ENCODE measurements at places on chromosomes 3 and 15. TPM values are rescaled to one million over a fixed set of nuclear protein-coding genes. Genes with fewer than 3 reads are reported as not detected.

DNA sequence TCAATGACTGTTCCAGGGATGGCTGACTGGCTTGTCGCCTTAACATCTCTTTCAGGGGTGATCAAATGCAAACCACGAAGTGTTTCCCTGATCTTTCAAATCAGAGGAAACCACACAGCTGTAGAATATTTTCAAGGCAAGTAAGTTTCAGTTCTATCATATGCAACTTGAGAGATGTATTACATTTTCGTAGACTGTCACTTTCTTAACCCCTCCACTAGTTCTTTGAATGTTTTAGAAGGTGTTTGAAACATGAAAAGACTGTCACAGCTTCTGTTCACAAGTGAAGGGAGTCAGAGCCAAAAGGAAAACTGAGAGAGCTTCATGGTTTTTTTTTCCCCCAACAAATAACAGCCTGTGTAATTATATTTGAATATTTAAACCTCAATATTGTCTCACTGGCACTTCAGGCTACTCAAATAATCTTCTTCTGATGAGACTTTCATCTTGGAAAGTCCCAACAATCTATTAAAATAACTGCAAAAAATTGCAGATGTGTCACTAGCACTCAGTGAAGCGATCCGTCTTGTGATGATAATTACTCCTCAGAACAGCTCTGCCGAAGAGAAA, 25.9 kb upstream of the CAPN7 start:
- H3K36me3 ChIP-seq, result no peaks in the 10 kb centered on the region
- no peak overlapping the region for H3K4me3 ChIP-seq
- no peak overlapping the region for H3K27ac ChIP-seq
- H3K4me1 ChIP-seq, result no peaks in the 10 kb centered on the region
- H3K27me3 ChIP-seq, result no peaks in the 10 kb centered on the region

DNA sequence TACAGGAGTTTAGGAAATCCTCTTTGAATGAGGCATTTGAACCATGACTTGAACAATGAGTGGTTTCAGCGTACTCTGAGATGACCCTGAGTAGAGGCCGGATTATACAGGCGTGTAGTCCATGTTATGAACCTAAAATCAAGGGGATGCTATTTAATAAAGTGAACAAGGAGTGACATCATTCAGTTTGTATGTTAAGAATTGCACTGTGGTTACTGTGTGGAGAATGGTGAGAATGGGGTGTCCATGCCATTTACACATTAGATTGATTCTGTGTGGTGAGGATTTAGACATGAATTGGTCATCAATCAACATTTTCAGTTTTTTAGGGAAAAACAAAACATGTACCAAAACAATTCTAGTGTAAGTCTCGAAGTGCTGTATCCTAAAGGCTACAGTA, 65.8 kb downstream of the TPRG1 start:
- no peaks in the 10 kb centered on the region for H3K27me3 ChIP-seq
- H3K27ac ChIP-seq, result no peak overlapping the region
- no peaks in the 10 kb centered on the region for H3K36me3 ChIP-seq
- H3K4me1 ChIP-seq, result no peaks in the 10 kb centered on the region
- DNase-seq, result no peak

DNA sequence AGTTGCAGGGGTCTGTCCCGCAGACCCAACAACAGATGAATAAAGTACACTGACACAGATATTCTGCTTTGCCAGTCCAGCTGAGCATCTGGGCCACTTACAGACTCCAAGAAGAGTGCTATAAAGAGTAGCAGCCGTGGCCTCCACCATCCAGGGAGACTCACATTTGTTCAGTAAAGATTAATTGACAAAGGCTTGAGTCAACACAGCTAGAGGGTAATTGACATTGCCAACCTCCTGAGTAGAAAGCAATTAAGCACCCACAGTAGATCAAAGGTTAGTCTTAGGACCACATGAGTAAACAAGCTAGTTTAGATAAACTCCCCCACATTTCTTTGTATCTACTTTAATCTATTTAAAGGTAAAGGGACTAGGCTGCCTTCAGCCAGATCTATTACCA, 16.3 kb upstream of the CRTC3 start:
- DNase-seq, result no peak
- H3K36me3 ChIP-seq, result no peaks in the 10 kb centered on the region
- no peak overlapping the region for H3K27ac ChIP-seq
- H3K4me1 ChIP-seq, result no peaks in the 10 kb centered on the region
- no peak overlapping the region for H3K4me3 ChIP-seq
- H3K27me3 ChIP-seq, result no peaks in the 10 kb centered on the region

DNA sequence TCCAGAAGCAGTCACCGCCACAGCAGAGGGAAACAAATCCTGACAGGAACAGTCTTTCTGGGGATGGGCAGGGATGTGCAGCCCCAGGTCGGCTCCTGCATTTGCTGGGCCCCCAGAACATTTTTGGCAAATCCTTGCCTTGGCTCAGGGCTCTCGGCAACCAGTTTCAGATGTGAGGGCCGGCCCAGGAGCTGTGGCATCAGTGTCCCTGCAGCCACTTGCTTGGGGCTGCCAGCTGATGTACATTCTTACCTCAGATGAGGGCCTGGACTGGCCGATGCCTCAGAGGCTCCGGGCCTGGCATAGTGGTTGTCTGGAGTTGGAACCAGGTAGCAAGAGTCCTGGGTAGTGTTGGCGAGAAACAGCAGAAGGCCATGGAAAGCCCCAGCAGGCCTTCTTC, 4.2 kb downstream of the CYB561D2 start:
- DNase-seq, result no peak
- no peak overlapping the region for H3K4me3 ChIP-seq
- peaks cover 33% of the 10 kb centered on the region for H3K4me1 ChIP-seq
- H3K27me3 ChIP-seq, result no peaks in the 10 kb centered on the region
- no peak overlapping the region for H3K27ac ChIP-seq

- no peaks in the 10 kb centered on the region for H3K27me3 ChIP-seq
- H3K4me3 ChIP-seq, result no peak overlapping the region
- no peak for DNase-seq
- no peak overlapping the region for H3K27ac ChIP-seq
- H3K4me1 ChIP-seq, result no peaks in the 10 kb centered on the region
- H3K36me3 ChIP-seq, result no peaks in the 10 kb centered on the region
Measured at GRCh38 chr15:100186366-100186765, 155.4 kb downstream of the ADAMTS17 start.

GRCh38 chr15:57485869-57486268, 105.8 kb upstream of the MYZAP start:
- no peak for DNase-seq
- H3K27me3 ChIP-seq, result no peaks in the 10 kb centered on the region

DNA sequence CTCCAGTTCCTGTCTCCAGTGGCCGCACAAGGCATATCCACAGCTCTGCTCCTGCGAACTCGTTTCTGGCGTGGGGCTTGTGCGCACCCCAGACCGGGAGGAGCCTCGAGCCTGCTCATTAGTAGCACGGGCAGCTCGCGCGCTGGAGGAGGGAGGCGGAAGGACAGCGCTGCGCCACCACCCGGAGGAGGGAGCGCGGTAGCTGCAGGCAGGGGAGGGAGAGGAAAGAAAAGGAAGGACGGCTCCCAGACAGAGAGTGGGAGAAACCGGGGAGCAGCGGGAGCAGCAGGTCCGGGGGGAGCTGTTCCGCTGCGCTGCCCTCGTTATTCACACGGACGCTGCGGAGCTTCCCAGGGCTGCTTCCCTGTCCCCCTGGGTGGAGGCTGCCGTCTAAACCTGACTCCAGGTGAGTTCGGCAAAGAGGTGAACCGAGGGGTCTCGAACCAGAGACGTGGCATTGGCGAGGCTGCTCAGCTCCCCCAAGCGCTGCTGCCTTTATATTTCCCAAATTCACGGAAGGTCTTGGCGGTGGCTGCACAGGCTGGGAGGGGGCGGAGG, 121.3 kb upstream of the ZNF717 start:
- DNase-seq, result no peak
- no peak overlapping the region for H3K27ac ChIP-seq
- H3K4me3 ChIP-seq, result no peak overlapping the region
- H3K4me1 ChIP-seq, result no peaks in the 10 kb centered on the region
- no peaks in the 10 kb centered on the region for H3K36me3 ChIP-seq
- H3K27me3 ChIP-seq, result peaks cover 2% of the 10 kb centered on the region

- no peaks in the 10 kb centered on the region for H3K36me3 ChIP-seq
- H3K4me1 ChIP-seq, result no peaks in the 10 kb centered on the region
- no peak overlapping the region for H3K27ac ChIP-seq
Measured at GRCh38 chr3:183880121-183880520, 4.6 kb downstream of the PARL start.

GRCh38 chr3:10952525-10952924, 40.0 kb upstream of the SLC6A1 start:
- H3K4me3 ChIP-seq, result no peak overlapping the region
- no peak overlapping the region for H3K27ac ChIP-seq
- H3K4me1 ChIP-seq, result no peaks in the 10 kb centered on the region
- no peaks in the 10 kb centered on the region for H3K36me3 ChIP-seq
- no peak for DNase-seq

DNA sequence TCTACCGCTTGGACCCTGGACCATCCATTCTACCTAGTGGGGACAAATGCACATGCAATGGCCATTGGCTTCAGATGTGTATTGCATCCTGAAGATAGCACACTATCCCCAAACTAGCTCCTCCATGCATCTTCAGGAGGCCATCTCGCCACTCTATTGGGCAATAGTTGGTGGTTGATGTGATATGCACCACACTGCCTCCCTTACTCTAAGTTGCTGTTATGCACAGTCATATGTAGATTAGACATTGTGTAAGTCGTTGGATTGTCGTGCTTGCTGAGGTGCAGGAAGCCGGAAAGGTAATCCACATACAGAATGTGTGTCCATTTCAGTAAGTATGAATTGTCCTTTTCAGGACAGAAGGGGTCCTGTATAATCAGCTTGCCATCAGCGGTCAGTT, 26.7 kb upstream of the PLA2G4D start:
- H3K27ac ChIP-seq, result no peak overlapping the region
- H3K27me3 ChIP-seq, result no peaks in the 10 kb centered on the region
- H3K36me3 ChIP-seq, result no peaks in the 10 kb centered on the region
- H3K4me1 ChIP-seq, result no peaks in the 10 kb centered on the region
- H3K4me3 ChIP-seq, result no peak overlapping the region

GRCh38 chr3:157087780-157088600, 72.0 kb downstream of the CCNL1 start:
- H3K27me3 ChIP-seq, result no peaks in the 10 kb centered on the region
- peak overlapping the region; percentile 40 for H3K4me3 ChIP-seq
- H3K36me3 ChIP-seq, result no peaks in the 10 kb centered on the region
- peak overlapping the region; percentile 99 for H3K27ac ChIP-seq
- DNase-seq, result no peak
- peaks cover 26% of the 10 kb centered on the region for H3K4me1 ChIP-seq

DNA sequence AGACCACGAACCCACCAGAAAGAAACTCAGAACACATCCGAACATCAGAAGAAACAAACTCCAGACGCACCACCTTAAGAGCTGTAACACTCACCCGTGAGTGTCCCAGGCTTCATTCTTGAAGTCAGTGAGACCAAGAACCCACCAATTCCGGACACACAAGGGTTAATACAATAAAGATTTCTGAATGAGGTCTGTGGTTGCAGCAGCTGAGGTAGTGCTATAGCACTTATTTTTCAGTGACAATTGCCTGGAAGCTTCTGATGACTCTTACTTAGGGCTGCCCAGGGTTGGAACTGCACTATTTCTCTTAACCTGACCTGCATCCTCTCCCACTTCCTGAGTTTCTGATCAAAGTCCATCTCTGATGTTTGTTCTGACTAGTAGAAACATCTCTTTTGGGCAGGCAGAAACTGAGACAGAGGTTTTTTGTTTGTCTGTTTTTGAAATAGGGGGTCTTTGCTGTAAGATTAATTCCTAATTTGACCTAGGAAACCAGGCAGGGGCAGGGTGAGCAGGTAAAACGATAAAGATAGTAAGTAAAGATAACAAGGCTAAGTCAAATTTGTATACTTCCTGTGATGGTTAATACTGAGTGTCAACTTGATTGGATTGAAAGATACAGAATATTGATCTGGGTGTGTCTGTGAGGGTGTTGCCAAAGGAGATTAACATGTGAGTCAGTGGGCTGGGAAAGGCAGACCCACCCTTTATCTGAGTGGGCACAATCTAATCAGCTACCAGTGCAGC, 169.1 kb downstream of the GAP43 start:
- DNase-seq, result no peak
- no peaks in the 10 kb centered on the region for H3K4me1 ChIP-seq
- H3K27me3 ChIP-seq, result no peaks in the 10 kb centered on the region
- no peak overlapping the region for H3K4me3 ChIP-seq
- no peaks in the 10 kb centered on the region for H3K36me3 ChIP-seq
- no peak overlapping the region for H3K27ac ChIP-seq

DNA sequence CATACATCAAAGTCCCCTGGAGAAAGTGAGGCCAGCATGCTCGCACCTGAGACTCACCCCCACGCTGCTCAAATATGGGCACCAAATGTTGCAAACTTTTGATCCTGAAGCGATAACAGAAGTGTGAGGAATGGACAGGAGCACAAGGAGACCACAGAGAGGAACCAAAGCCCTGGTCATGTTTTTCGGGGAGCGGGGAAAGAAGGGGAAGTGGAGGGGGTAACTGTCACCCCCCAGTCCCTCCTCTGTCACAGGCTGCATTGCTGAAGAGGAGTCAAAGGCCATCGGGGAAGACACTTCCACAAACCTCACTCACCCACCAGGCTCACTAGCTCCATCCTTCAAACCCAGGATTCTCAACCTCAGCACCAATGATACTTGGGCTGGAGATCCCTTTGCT, 182.4 kb downstream of the UACA start:
- H3K36me3 ChIP-seq, result no peaks in the 10 kb centered on the region
- no peak for DNase-seq
- no peaks in the 10 kb centered on the region for H3K4me1 ChIP-seq

DNA sequence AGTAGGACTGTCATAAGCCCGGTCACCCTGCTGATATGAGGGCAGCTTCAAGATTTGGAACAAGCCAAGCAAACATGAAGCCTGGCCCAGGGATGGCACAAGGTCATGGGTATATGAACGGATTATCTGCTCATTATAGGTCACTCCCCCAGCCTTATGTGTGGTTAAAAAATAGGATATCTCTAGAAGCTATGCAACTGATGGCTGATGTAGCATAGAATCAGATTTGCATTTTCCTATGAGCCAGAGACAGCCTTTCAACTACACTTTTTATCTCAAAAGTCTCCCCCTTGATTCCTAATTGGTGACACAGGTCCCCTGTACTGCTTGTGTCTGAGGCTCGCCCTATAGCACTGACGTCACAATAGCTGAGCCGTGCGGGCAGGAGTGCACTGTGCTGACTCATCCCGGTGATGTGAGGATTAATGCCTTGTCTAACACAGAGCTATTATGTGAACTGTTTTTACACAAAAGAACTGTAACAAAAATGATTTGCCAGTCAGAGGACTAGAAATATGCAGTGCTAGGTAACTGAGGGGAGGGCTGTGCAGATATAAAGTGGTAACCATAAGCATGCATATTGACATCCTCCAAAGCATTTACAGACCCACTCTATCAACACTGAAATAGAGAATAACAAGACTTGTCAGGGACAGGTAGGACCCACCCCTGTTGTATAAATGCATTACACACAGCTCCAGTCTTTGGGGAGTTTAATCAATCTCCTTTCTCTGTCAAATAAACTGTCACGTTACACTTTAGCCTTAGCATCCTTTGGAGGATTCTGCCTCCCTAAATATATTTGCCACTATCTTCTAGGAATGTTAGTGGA, 204.9 kb downstream of the TIGIT start:
- no peak overlapping the region for H3K4me3 ChIP-seq
- H3K4me1 ChIP-seq, result no peaks in the 10 kb centered on the region
- H3K27ac ChIP-seq, result no peak overlapping the region
- no peak for DNase-seq
- no peaks in the 10 kb centered on the region for H3K36me3 ChIP-seq

The PROS1 gene
- 26.6 TPM for total RNA-seq

The LRRC2 gene
- total RNA-seq, result 1.6 TPM

The PPARG gene
- 7.0 TPM for total RNA-seq

The AADACL2 gene
- not detected for total RNA-seq

The UROC1 gene
- not detected for total RNA-seq

The SPESP1 gene
- total RNA-seq, result 0.96 TPM

The XCR1 gene
- not detected for total RNA-seq

The STXBP5L gene
- 2.6 TPM for total RNA-seq

The ATG3 gene
- total RNA-seq, result 45.7 TPM

The GNAT1 gene
- total RNA-seq, result not detected

All from prostate gland (tissue), 2 donors.